NCI-H748 treated with DMSO at 0.1 percent for 48 hours (cell line): ENCODE measurements at places on chromosomes 4 and X.

DNA sequence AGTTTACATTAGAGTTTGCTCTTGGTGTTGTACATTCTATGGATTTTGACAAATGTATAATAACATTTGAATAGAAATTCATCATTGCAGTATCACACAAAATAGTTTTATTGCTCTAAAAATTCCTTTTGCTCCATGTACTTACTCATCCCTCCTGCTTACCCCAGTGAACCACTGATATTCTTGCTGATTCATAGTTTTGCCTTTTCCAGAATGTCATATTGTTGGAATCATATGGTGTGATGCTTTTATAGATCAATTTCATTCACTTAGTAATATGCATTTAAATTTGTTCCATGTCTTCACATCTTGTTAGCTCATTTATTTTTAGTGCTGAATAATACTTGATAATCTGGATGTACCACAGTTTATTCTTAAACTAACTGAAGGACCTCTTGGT, 1593.2 kb downstream of the C4orf33 start:
- DNase-seq, result no peak

- DNase-seq, result no peak
Observed at GRCh38 chrX:619812-620531, 10.6 kb upstream of the SHOX start.

- no peak for DNase-seq
Observed at GRCh38 chrX:66164470-66164869, 423 bp downstream of the HEPH start.

- DNase-seq, result no peak
Observed at GRCh38 chr4:188841523-188841922, 702.3 kb downstream of the TRIML1 start.

DNA sequence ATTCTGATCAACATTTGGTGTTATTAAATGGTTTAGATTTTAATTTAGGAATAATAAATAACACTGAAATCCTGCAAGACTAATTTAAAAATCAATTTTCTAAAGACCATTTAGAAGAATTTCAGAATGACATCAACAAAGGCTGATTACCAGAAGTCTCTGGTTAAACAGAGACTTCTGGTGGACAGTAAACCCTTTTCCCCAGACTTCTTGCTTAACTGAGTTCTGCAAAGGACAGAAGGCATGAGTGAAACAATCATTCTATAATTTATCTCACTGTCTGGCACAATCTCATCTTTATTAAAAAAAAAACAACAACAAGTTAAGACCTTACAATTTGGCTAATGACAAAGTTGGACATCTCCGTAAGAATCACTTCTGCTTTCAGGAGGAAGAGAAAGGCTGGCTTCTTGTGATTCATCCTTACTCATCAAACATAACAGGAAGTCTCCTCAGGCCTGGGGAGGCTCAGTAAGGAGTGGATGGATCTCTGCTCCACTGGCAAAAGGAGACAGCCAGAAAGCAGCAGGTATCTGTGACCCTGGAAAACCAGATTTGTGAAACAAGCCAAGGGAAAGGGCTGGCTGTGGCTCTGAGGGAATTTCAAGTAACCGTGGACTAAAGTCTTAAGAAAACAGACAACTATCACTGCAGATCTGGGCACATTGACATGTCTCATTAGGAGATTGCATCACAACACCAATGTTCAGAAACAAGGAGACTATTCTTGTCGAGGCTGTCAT, 908 bp upstream of the TLR6 start:
- no peak for DNase-seq

DNA sequence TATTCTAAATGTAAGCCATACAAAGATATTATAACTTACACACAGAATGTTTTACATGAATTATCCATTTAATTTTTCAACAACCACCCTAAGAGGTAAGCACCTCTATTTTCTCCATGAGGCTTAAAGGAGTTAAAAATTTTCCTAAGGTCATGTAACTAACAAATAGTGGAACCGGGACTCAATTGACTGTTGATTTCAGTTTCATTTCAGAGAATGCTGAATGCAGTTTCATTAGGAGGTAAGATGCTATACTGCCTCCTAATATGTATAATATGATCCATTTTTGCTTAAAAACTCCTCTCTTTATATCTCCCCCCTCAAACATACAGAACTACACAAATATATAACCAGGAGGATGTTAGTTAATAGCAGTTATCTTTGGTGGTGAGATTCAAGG, 29.1 kb downstream of the PHKA1 start:
- no peak for DNase-seq

DNA sequence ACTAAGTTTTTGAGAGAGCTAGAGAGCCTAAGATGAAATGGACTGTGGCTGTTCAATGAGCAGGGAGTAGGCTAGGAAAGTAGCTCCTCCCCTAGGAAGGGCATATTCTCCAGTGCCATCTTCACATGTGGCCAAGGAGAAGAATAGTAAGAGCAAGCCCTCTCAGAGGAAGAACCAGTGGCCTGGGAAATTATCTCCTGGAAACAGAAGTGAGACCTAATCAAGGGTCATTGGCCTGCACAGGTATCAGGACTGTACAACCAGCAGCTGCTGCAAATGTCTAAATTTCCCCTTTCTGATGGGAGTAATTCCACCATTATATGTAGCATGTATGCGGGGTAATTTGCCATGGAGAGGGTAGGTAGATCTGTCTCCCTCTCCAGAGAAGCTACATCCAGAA, 334.8 kb upstream of the RASGEF1B start:
- DNase-seq, result no peak

- DNase-seq, result no peak
Observed at GRCh38 chr4:146590801-146591200, 47.9 kb upstream of the POU4F2 start.

GRCh38 chr4:37749398-37749988, 63.3 kb upstream of the RELL1 start:
- DNase-seq, result no peak

DNA sequence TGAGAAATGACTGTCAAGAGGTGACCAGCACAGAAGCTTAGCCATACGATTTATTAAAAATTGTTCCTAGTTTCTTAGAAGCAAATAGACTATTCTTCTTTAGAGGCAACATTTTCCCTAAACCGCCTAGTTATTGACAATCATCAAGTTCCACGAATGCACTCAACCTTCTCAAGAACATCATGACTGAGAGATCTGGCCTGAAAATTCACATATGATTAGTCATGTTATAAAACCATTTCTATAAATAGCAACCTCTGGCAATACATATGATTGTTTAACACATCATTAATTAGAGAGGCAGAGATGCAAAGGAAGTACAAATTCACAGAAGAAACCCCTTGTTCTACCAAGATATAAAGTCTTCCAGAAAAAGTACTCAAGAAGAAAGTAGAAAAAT, 6.7 kb downstream of the NUP62CL start:
- no peak for DNase-seq

GRCh38 chr4:107531927-107532326, 188.1 kb downstream of the PAPSS1 start:
- DNase-seq, result no peak

DNA sequence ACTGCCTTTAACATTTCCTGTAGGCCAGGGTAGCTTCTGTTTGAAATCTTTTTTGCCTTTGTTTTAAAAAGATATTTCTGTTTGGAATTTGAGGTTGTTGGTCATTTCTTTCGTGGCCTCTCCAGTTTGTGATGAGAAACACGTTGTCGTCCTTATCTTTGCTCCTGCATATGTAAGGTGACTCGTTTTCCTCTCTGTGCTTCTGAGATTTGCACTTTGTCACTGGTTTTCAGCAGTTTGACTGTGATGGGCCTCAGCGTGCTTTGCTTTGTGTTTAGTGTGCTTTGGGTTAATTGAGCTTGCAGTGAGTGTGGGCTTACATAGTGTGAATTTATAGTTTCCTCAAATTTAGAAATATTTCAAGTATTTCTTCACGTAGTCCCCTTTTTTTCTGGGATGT, 81.5 kb downstream of the FAM193A start:
- DNase-seq, result no peak

DNA sequence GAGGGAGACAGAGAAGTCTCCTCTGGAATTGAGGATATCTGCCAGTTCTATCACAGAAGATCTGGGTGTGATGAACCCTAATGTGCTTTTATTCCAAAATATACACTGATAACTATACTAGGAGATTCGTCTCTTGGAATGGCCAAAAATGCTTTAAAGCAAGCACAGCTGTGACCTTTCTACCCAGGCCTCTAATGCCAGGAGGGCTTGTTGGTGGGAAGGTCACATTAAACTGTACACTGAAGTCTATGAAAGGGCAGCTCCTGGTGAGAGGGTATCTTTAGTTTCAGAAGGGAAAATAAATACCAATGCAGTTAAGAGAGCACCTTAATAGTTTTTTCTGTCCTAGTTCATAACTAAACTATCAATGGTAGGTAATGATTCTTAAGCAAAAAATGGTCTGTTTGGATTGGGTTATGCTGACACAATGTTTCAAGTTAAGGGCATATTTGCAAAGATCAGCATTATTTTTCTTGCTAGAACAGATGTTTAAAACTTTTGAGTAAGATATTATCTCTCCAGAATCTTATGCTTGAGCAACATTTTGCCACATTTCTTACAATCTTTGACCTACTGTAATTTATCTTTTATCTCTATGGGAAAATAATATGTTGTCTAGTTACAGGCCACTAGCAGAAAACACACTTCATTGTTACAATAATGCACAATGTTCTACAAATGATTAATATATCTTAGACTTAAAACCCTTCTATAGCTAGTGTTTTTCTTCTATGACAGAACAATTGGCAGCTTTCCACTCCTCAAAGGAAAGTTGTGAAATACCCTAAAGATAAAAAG, 59.6 kb downstream of the SEC24D start:
- DNase-seq, result no peak

GRCh38 chrX:153885208-153885787, 675 bp downstream of the L1CAM start:
- no peak for DNase-seq

GRCh38 chr4:119207051-119207450, 5.5 kb upstream of the USP53 start:
- DNase-seq, result no peak

GRCh38 chr4:107780665-107781064, 44.1 kb upstream of the SGMS2 start:
- no peak for DNase-seq

DNA sequence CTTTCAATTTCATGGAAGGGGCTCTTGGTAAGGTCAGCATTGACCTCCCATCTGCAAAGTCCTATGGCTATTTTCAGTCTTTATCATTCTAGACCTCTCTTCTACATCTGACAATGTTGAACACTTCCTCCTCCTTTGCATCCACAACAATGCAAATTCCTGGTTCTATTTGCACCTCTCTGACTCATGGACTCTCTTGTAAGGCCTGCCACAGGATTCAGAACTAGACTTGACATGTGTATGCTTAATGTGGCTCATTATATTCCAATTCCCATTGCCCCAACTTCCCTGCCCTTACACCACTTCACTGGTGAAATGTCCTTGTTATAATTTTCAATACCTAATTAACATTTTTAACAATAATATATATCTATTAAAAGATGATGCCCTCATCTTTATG, 314.3 kb upstream of the FGF13 start:
- DNase-seq, result no peak

DNA sequence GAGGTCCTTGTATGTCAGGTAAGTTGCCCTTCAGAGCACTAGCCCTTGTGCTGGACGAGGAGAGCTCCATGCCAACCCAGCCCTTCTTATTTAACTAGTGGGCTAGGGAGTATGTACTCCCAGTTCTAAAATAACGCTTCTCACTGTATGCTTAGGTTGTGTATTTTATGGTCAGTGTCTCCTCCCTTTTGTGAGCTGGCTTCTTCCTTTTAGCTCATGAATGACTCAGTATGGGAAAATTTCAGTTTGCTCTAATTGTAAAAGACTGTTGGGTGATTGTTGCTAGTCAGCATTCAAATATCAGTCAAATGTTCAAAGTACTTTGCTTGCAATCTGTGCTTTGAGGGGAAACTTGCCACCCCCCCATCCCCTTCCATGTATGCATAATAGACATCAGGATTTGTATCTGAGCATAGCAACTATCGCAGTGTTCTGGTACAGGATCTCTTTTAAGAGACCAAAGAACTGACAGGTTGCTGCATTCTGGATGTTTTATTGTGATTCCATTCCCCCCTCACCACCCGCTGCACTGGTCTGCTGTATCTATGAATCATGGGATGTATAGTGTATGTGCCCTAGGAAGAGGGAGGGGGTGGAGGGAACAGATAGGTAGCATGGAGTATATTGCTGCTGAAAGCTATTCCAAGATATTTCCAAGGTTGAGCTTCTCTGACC, 34.7 kb downstream of the DLG3 start:
- no peak for DNase-seq

GRCh38 chrX:123756320-123756719, 23.5 kb upstream of the THOC2 start:
- no peak for DNase-seq

- DNase-seq, result peak; percentile 22
Observed at GRCh38 chr4:23333946-23334878, 555.6 kb downstream of the PPARGC1A start.

GRCh38 chr4:101660607-101661006, 129.9 kb upstream of the BANK1 start:
- no peak for DNase-seq

DNA sequence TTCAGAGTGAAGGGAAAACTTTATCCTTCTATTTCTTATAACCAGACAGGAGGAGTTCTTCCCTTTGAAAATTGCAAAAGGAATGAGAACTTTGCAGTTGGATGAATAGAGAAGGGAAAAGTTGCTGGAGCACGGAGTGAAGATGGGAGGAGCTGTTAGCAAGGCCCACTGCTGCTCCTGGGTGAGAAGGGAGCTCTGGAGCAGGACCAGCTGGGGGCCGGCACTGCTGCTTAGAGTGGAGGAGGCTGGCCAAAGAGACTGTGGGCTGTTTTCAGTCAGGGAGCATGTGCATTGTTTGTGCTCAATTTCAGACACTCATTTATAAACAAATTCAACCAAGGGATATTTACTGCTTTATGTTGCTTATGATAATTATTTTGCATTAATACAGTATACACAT, 164.2 kb downstream of the STIM2 start:
- no peak for DNase-seq

- DNase-seq, result no peak
Observed at GRCh38 chrX:123909523-123909922, 49.7 kb downstream of the XIAP start.

- no peak for DNase-seq
Observed at GRCh38 chr4:68748181-68748991, 67.4 kb upstream of the UGT2B10 start.

DNA sequence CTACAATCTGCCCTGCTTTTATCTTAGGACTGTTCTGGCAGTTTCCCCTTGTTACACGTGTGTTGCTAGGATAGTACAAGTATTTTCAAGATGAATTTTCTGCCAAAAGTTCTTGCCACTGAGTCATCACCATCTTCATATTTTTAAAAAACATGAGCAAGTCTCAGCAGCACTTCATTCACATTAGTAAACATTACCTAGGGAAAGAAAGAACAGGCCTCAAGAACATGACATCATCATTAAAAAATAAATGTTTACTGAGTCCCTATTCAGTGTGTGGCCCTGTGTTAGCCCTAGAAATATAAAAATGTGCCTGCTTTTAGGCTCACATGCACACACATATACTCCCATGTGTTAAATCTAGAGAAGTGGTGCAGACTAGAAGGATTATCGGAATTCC, 18.7 kb upstream of the GPC3 start:
- DNase-seq, result no peak

GRCh38 chr4:110512901-110513300, 36.9 kb downstream of the ENPEP start:
- DNase-seq, result no peak

- DNase-seq, result no peak
Observed at GRCh38 chrX:118552121-118552900, 56.7 kb downstream of the DOCK11 start.
